ENCODE measurements at places on chromosomes 16 and 17. TPM values are rescaled to one million over a fixed set of nuclear protein-coding genes. Genes with fewer than 3 reads are reported as not detected.

GRCh38 chr17:46782250-46782953 lies 36.1 kb downstream of the WNT3 start:
- ATAC-seq: peak; percentile 64

DNA sequence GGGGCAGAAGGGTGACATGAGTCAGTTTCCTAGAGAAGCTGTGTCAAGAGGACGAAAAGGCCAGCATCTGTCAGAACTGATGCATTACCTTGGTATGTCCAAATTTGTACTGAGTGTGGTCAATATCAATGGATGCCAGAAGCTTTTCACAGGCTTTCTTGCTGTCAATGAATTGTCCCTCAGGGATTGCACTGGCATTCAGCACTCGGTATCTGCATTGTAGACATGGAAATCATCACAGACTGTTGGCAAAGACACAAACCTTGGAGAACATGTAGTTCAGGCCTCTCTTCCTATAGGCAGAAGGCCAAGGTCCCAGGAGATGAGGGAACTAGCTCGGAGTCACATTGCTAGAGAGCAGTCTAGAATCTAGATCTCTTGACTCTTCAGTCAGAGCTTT lies 16.6 kb downstream of the MYH3 start:
- ATAC-seq: no peak

DNA sequence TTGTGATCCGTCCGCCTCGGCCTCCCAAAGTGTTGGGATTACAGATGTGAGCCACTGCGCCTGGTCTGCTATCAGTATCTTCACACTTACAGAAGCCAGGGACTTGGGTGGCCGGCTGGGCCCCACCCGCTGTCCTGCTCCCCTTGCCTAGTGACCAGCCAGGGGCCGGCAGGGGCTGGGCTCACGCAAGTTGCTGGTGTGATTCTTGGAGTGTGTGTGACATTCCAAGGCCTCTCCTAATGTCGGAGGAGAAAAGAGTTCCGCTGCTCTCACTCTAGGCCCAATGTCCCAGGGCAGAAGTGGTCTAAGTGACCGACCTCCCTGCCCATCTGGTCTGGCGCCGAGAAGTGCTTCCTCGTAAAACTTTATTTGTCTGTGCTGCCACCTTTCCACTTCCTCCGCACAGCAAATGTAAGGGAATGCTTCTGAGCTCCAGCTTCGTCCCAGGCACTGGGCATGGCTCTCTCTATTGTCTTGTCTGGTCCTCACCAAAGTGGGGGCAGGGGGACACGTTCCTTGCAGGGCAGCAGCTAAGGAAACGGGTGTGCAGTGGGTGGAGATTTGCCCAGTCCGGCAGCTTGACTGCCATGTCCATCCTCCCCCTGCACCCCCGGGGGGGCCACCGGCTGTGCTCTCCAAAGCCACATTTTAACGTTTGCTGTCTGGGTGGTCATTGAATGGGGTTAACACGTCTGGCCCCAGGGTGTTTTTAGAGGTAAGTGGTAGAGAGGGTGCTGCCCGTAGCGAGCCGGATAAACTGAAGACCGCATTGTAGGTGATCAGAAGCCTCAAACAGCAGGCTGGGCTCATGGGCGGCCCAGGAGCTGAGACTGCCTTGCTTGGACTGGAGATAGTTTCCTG lies 7.8 kb upstream of the GSE1 start:
- no peak for ATAC-seq

EVPL gene
- not detected for total RNA-seq

- ATAC-seq: peak; percentile 28
Observed at GRCh38 chr16:27406511-27407128, 4.6 kb downstream of the IL21R start.

KRT28 gene
- not detected for total RNA-seq

GAST gene
- total RNA-seq: not detected

DNA sequence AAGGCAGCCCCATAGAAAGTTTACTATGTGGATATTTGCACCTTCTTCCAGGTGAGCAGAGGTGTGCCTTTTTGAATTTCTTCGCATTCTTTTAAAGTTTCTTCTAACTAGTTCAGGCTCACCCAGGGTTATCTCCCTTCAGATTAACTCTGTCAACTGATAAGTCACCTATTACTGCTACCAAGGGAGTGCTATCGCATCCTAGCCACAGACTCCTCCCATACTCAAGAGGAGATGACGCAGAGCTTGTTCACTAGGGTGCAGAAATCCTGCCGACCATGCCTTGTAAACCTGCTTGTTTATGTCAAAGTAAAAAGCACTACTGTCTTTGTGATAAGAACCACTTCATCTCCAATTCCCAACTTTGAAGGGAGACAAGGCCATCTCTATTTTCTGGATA lies 390.1 kb downstream of the RBFOX1 start:
- ATAC-seq: no peak

DNA sequence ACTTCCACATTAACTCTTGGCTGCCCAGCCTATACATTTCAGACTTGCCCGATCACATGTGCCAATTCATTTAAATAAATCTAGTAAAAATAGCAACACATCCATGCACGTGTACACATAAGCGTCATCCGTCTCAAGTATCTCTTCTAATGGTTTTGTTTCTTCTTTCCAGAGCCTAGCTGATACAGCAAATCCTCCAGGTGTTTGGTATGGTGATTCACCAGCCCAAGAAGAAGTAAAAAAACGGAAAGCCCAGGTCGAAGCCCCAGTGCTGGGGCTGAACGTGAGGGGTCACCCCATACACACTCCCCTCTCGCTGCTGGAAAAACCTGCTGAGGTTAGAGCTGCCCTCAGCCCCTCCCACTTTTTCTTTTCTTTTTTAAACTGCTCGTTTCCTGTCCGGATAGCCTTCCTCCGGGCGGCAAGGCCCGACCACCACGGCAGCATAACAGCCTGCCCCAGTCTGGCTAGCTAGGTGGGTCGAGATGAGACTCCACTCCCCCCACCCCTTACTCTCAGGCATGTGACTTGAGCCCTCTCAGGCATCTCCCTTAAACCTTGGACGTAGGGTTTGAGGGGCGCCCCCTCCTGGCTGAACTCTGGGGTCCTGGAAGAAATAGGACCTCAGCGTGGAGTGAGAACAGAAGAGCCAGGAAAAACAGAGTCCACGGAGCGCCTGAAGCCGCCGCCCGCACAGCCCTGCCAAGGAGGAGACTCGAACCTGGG lies 13.9 kb upstream of the OR1F1 start:
- ATAC-seq: peak; percentile 20

SULT1A1 gene
- 7.1 TPM for total RNA-seq

IL21R gene
- total RNA-seq: 53.6 TPM

GOSR1 gene
- total RNA-seq: 45.2 TPM

DNA sequence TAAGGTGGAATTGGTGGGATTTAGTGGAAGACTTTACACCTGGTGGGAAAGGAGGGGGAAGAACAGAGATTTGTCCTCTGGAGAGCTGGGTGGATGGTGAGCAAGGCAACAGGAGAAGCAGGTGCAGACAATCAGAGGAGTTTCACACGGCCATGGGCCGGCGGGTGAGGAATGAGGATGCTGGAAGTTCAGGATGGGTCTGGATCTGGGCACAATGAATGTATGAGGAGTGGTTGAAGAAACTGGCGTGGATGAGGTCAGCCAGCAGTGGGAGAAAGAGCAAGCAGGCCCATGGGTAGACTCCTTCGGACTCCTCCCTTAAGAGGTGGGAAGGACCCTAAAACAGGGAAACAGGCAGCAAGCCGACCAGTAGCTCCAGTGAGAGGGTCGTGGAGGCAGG lies 10.1 kb upstream of the MNT start:
- ATAC-seq: no peak

AGRP gene
- not detected for total RNA-seq

Data from activated T-helper 17 cell treated with anti-CD3 and anti-CD28 coated beads, Interleukin-2, amount 50 U/mL, for 72 hours (primary cell).